Activated CD4-positive, alpha-beta T cell treated with anti-CD3 and anti-CD28 coated beads, Interleukin-2, amount 10 ng/mL, durations not matched to agents 7 days and 5 days (primary cell): ENCODE measurements at places on chromosomes 7 and 10.
A peak's percentile ranks its signal among the peaks of the same experiment; 100 is the strongest.

DNA sequence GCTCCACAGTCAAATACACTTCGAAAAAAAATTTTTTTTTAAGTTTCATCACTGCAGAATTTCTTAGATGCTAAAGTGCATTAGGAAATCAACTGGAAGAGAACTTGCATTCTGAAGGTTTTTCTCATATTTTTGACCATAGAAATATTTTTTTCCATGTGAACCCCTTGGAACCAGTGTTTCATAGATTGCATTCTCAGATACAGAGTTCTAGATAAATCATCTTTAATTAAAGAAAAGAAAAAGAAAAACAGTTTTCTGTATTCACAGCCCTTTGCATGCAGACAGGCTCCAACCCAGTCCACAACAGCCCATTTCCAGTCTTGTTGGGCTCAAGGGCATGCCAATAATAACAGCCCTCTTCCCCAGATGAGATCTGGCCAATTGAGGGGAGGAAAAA is 75.5 kb upstream of the RPA3 start:
- H3K4me1 ChIP-seq: peaks cover 23% of the 10 kb centered on the region
- no peak overlapping the region for H3K27ac ChIP-seq
- no peak overlapping the region for H3K4me3 ChIP-seq

DNA sequence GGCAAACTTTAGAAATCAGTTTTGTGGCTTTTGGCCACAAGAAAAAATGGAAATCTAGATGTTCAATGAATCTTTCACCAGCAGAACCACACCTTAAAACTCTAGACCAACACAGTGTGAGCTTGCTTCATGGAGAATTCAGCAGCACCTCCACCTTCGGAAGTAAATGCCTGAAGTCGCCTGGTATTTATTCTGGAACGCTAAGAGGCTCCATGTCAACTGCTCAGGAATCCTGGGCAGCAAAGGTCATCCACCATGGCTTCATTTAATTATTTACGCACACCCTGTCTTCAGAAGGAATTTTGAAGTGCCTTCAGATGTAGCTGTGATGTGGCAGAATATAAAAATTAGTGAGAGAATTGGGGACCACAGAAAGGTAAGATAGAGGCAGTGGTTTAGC is 167.7 kb downstream of the GFRA1 start:
- no peaks in the 10 kb centered on the region for H3K27me3 ChIP-seq
- H3K4me3 ChIP-seq: no peak overlapping the region
- DNase-seq: no peak
- H3K4me1 ChIP-seq: no peaks in the 10 kb centered on the region

DNA sequence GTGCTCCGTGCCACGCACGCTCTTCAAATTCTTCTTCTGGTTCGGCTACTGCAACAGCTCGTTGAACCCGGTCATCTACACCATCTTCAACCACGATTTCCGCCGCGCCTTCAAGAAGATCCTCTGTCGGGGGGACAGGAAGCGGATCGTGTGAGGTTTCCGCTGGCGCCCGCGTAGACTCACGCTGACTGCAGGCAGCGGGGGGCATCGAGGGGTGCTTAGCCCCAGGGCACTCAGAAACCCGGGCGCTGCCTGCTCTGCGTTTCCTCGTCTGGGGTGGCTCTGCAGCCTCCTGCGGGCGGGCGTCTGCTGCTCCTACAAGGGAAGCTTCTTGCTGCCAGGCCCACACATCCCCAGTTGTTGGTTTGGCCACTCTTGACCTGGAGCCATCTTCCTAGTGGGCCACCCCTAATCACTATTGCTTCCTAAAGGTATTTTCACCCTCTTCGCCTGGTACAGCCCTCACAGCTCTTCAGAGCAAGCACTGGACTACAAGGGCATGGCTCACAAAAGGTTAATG is 2.5 kb downstream of the ADRA2A start:
- H3K27ac ChIP-seq: no peak overlapping the region
- no peak for DNase-seq
- peaks cover 3% of the 10 kb centered on the region for H3K36me3 ChIP-seq
- peaks cover 15% of the 10 kb centered on the region for H3K4me1 ChIP-seq
- H3K27me3 ChIP-seq: peaks cover 48% of the 10 kb centered on the region

DNA sequence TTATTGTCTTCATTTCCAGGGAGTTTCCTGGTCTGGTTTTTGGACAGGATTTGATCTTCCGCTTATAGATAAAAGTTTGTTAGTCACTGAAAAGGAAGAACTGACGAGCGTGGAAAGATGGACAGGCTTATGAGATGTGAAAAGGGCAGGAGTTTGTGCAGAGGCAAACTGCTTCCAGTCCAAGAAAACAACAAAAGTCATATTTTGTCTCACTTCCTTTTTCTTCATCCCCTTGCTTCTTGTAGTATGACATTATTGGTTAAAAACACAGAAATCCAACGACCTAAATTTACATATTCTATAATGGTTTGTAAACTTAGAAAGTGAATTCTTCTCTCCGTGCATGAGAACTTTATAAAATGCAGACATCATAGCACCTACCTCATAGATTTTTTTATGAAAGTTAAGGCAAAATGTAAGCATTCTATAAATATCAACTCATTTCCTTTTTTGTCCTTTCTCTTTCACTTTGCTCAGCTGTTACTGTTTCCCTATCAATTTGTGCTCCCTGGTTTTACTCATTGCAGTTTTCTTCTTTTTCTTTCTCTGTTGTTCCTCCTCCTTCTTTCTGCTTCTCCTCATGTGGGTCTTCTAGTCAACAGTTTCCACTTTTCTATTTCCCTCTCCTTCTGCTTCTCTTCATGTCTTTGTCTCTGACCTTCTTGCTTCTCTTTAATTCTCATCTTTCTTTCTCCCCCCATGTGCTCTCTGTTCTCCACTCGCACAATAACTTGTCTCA is 370.2 kb downstream of the ARL4A start:
- no peaks in the 10 kb centered on the region for H3K27me3 ChIP-seq
- peak overlapping the region; percentile 63 for H3K4me3 ChIP-seq
- peaks cover 9% of the 10 kb centered on the region for H3K36me3 ChIP-seq
- peaks cover 21% of the 10 kb centered on the region for H3K4me1 ChIP-seq

GRCh38 chr10:4851846-4852245 is 25.8 kb downstream of the AKR1E2 start:
- no peak for DNase-seq
- H3K27ac ChIP-seq: no peak overlapping the region
- H3K4me3 ChIP-seq: no peak overlapping the region
- no peaks in the 10 kb centered on the region for H3K27me3 ChIP-seq
- peaks cover 15% of the 10 kb centered on the region for H3K4me1 ChIP-seq

DNA sequence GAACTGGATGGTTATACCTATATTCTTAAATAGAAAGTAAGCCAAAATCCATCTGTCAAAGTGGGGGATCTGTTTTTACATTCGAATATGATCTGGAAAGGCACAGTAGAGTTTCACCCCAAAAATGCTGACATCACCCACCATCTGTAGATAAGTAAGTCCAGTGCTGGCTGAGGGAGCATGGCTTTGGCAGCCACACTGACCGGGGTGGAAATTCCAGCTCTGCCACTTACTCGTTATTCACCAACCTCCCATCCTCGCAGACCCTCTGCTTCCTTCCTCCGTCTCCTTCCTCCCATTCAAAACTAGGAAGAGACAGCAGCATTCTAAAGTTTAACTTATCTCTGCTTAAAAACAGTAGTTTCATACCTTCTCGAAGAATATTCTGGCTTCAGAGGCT is 84.9 kb upstream of the GATA3 start:
- no peak for DNase-seq
- peaks cover 3% of the 10 kb centered on the region for H3K4me1 ChIP-seq
- H3K27ac ChIP-seq: no peak overlapping the region
- no peaks in the 10 kb centered on the region for H3K27me3 ChIP-seq
- H3K36me3 ChIP-seq: peaks cover 19% of the 10 kb centered on the region

DNA sequence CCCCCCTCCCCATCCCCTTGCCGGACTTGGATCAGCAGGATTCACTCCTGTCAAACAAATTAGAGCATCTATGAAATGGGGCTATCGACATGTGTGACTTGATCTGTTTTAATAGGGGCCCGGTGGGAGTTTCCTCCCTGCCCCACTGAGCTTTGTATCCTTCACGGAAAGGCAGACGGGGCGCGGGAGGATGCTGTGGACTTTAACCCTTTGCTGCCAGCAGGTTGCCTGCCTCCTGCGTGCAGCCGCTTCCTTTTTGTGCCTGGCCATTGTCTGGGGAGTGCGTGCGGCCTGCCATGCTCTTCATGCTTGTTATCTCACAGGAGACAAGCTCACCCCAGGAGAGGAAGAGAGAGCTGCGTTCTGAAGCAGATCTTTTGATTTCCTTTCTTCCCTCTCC is 512.8 kb upstream of the GALNT17 start:
- H3K4me1 ChIP-seq: no peaks in the 10 kb centered on the region
- no peak for DNase-seq
- no peaks in the 10 kb centered on the region for H3K27me3 ChIP-seq
- H3K4me3 ChIP-seq: no peak overlapping the region

- H3K4me1 ChIP-seq: no peaks in the 10 kb centered on the region
- H3K4me3 ChIP-seq: no peak overlapping the region
- no peaks in the 10 kb centered on the region for H3K36me3 ChIP-seq
- DNase-seq: no peak
- no peak overlapping the region for H3K27ac ChIP-seq
Measured at GRCh38 chr10:127648885-127649284, 88.1 kb upstream of the FOXI2 start.

DNA sequence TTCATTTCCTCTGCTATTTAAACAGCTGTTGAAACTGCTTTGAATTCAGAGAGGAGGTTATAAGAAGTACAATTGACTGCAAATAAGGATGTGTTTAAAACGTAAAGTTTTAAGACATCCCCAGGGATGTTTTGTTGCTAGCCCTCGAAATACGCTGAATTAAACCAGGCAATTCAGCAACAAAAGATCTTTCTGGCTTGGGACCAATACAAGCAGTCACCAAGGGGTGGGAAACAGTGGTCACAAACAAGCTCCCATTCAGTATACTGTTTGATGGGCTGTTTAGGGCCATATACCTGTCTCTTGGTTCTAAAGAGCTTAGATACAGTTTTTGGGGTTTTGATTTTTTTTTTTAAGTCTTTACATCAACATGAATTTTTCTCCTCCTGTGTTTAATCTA is 446.3 kb upstream of the POT1 start:
- no peaks in the 10 kb centered on the region for H3K36me3 ChIP-seq
- DNase-seq: no peak
- no peaks in the 10 kb centered on the region for H3K27me3 ChIP-seq

- no peaks in the 10 kb centered on the region for H3K27me3 ChIP-seq
- peaks cover 12% of the 10 kb centered on the region for H3K36me3 ChIP-seq
- peak overlapping the region; percentile 79 for H3K27ac ChIP-seq
- H3K4me1 ChIP-seq: peaks cover 52% of the 10 kb centered on the region
- no peak for DNase-seq
Measured at GRCh38 chr10:102919992-102920739, 2.1 kb downstream of the CNNM2 start.

DNA sequence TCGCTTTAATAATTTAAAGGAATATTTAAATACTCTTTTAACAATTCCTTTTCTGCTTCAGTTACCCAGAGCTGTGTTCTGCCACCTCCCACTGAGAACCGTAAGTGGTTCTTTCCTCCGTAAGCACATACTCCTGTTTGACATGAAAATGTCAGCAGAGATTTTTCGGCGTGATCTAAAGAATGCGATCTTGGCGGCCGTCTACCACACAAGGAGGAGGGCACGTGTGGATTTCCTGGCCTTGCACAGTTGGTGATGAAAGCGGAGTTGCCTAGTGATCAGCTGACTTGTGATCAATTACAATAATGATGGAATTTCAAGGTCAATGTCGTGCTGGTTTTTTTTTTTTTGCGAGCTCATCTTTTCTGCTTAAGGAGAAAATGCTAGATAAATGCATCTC is 35.6 kb upstream of the INSIG1 start:
- no peak overlapping the region for H3K27ac ChIP-seq
- DNase-seq: no peak
- H3K27me3 ChIP-seq: peaks cover 3% of the 10 kb centered on the region
- H3K4me3 ChIP-seq: no peak overlapping the region
- no peaks in the 10 kb centered on the region for H3K4me1 ChIP-seq
- no peaks in the 10 kb centered on the region for H3K36me3 ChIP-seq

- no peaks in the 10 kb centered on the region for H3K27me3 ChIP-seq
- DNase-seq: no peak
- H3K4me1 ChIP-seq: no peaks in the 10 kb centered on the region
- no peak overlapping the region for H3K27ac ChIP-seq
- H3K36me3 ChIP-seq: no peaks in the 10 kb centered on the region
- H3K4me3 ChIP-seq: no peak overlapping the region
Measured at GRCh38 chr7:91503934-91504555, 239.8 kb downstream of the FZD1 start.

- DNase-seq: no peak
- H3K27me3 ChIP-seq: peaks cover 28% of the 10 kb centered on the region
- no peak overlapping the region for H3K27ac ChIP-seq
- no peaks in the 10 kb centered on the region for H3K36me3 ChIP-seq
- no peak overlapping the region for H3K4me3 ChIP-seq
Measured at GRCh38 chr7:128148676-128149075, 92.4 kb upstream of the LEP start.

GRCh38 chr7:117385363-117386109 is 41.8 kb downstream of the ASZ1 start:
- H3K27me3 ChIP-seq: no peaks in the 10 kb centered on the region
- H3K36me3 ChIP-seq: no peaks in the 10 kb centered on the region
- no peaks in the 10 kb centered on the region for H3K4me1 ChIP-seq
- no peak overlapping the region for H3K27ac ChIP-seq

GRCh38 chr7:43317075-43317474 is 204.6 kb downstream of the HECW1 start:
- no peak overlapping the region for H3K4me3 ChIP-seq
- no peaks in the 10 kb centered on the region for H3K27me3 ChIP-seq
- H3K27ac ChIP-seq: no peak overlapping the region

GRCh38 chr10:1402016-1402770 is 335.1 kb downstream of the ADARB2 start:
- H3K4me3 ChIP-seq: no peak overlapping the region
- no peaks in the 10 kb centered on the region for H3K27me3 ChIP-seq
- no peaks in the 10 kb centered on the region for H3K4me1 ChIP-seq
- DNase-seq: no peak

- peaks cover 15% of the 10 kb centered on the region for H3K4me1 ChIP-seq
- DNase-seq: no peak
- H3K36me3 ChIP-seq: no peaks in the 10 kb centered on the region
- no peak overlapping the region for H3K27ac ChIP-seq
- no peak overlapping the region for H3K4me3 ChIP-seq
- H3K27me3 ChIP-seq: peaks cover 9% of the 10 kb centered on the region
Measured at GRCh38 chr10:97843281-97843671, 6.4 kb upstream of the GOLGA7B start.

- H3K4me1 ChIP-seq: no peaks in the 10 kb centered on the region
- no peak overlapping the region for H3K4me3 ChIP-seq
- H3K36me3 ChIP-seq: peaks cover 2% of the 10 kb centered on the region
- DNase-seq: no peak
Measured at GRCh38 chr7:134567368-134567767, 18.5 kb downstream of the AKR1B15 start.
